Cerebellar nuclear complex (tissue), 1 donor: ENCODE measurements at places on chromosomes 13 and 19.

DNA sequence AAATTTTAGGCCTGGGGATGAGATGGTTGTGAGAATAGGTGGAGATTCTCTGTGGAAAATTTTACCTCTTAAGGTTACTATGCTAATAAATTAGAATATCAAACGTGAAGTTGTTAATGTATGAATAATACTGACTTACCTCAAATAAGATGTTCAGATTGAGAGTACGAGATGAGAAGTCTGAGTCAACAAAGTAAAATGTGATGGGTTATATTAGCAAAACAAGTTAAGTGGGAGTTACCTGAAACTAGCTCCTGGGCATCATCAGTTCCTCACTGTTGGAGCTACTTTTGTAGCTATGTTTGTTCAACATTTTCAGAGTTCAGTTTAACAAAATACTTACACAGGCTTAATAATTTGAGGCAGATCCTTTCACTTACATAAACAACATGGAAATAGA, 108.6 kb downstream of the PIBF1 start:
- DNase-seq, result no peak

- no peak for DNase-seq
Observed at GRCh38 chr19:45484273-45484945, 12.4 kb downstream of the RTN2 start.

DNA sequence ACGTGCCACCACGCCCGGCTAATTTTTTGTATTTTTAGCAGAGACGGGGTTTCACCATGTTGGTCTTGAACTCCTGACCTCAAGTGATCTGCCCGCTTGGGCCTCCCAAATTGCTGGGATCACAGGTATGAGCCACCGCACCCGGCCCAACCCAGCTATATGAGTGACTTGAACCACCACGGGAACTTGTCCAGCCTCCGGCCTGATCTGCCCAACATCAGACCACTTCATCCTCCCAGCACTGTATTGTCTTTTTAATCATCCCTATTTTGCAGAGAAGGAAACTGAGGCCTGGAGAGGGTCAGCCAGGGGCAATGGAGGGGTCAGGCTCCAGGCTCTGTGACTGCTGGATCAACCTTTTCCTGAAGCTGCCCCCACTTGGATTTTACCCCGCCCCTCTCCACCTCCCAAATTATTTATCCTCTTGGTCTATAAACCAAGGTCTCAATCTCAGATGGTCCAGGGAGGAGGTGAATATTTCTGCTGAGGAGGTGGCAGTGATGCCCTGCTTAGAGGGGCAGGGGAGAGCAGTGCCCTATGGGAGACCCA, 893 bp upstream of the PLIN3 start:
- no peak for DNase-seq

- DNase-seq, result no peak
Observed at GRCh38 chr13:97559981-97560380, 126.0 kb downstream of the RAP2A start.

DNA sequence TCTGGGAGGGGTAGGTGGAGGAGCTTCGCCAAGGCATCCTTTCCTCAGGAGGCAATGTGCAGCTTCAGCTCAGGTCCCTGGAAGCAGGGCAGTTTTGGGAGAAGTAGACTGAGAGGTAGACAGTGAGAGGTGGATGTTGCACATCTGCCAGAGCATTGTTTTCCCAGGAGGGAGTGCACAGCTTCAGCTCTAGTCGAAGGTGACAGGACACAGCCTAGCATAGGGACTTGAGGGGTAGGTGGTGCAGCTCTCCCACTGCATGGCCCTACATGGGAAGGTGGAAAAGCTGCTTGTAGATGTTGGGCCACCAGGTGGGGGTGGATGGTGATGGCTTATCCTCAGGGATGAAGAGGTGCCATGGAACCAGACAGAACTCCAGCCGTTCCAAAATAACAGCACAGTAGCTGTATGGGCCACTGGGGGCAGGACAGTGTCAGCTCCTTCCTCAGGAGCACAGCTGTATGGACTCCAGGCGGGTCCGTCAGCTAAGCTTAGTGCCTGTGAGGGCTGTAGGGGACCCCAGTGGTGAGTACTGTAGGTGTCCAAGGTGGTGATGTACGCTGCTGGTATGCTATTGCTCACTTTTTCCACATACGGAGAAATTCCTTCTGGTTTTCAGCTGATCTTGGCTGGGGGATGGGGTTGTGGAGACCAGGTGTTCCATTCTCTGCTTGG, 17.4 kb upstream of the ZNF543 start:
- no peak for DNase-seq

DNA sequence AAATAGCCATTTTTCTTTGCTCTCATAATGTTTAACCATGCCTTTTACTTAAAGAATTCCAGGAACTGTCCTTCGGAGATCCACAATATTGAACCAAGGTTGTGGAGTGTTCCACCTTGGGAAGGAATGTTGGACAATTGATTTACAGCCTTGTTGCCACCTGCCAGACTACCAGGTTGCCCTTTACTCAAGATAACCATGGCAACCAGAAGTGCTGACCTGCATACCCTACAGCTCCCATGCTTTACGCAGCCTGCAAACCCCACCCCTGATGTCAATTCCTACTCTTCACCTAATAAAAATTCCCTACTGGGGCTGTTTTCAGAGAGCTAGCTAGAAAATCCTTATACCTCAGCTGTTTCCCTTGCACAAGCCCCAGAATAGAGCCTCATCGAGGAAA, 151.0 kb upstream of the RXFP2 start:
- DNase-seq, result no peak

DNA sequence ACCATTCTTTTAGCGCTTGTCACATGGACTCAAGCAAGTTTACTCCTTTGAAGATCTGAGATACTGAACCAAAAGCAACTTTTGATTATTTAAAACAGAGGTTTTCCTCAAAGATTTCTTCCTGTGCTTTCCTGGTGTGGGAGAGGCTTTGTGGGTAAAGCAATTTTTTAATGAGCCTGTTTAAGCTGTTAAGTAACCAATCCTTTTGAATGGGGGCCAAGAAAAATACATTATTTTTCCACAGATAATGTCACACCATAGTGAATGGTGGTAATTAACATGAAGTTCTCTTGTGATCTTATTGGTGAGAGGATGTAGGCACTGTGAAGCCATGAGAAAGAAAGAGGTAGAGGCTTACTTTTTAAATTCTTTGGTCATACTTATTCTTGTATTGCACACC, 55.8 kb upstream of the OBI1 start:
- no peak for DNase-seq

DNA sequence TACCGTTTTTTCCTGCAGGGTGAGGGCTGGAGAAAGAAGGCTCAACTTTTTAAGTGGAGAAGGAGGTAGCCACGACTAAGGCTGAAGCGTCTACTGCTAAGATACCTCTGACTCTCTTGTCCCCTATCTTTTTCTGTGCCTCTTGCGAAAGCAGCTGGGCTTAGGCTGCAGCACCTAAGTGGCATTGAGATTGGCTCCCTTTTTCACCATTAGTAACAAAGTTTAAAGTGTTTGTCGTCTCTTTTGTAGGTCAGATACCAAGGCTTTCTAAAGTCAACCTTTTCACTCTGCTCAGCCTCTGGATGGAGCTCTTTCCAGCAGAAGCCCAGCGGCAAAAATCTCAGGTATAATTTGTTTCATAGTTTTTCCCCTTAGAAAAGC, 887 bp downstream of the CDADC1 start:
- no peak for DNase-seq

- DNase-seq, result no peak
Observed at GRCh38 chr19:46356149-46357055, 9.5 kb downstream of the PPP5C start.

GRCh38 chr13:25864116-25864515, 187.7 kb downstream of the SHISA2 start:
- DNase-seq, result no peak

GRCh38 chr13:46684287-46685001, 112.5 kb downstream of the ESD start:
- no peak for DNase-seq

DNA sequence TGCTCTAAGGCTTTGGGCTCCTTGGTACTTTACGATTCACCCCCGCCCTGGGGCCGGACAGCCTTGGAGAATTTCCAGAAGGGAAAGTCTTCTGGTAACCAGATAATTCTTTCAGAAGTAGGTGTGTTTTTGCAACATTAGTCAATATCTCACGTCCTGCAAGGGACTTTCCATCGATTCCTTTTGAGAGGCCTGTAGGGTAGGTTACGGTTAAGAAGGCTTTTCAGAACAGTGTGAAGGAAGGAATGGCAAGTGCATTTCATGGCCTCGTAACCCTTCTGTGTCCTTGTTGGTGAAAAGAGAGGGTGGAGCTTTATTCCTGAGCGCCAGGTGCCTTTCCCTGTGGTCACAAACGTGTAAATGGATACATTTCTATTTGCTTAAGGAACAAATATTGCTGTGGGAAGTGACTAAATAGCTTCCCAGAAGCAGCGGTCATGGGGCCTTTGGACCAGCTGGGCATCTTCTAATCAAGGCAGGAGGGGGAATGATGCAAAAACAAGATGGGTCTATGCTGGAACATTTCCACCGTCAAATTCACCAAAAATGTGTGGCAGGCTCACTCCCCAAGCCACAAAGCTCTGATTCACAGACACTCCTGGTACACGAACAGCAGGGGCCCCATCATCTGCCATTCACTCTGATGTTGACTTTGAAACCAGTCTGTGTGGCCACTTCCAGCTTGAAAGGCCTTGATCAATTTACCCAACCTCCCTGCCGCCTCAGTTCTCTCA, 99.2 kb downstream of the ANKRD10 start:
- DNase-seq, result no peak

DNA sequence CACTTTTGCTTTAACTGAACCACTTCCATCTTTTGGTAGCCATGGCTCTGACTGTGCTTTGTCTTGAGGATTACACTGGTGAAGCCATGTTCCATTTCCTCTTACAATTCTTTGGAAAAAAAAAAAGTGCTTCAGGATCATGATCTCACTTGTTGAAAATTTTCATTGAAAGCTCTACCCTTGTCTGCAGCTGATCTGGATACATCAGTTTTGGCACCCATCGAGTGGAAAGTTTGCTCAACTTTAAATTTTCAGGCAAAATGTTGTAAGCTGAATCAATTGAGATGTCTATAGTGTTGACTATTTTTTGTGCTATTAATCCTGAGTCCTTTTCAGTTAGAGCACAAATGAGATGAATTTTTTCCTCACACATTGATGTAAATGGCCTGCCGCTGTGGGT, 48.3 kb upstream of the RFXAP start:
- no peak for DNase-seq

DNA sequence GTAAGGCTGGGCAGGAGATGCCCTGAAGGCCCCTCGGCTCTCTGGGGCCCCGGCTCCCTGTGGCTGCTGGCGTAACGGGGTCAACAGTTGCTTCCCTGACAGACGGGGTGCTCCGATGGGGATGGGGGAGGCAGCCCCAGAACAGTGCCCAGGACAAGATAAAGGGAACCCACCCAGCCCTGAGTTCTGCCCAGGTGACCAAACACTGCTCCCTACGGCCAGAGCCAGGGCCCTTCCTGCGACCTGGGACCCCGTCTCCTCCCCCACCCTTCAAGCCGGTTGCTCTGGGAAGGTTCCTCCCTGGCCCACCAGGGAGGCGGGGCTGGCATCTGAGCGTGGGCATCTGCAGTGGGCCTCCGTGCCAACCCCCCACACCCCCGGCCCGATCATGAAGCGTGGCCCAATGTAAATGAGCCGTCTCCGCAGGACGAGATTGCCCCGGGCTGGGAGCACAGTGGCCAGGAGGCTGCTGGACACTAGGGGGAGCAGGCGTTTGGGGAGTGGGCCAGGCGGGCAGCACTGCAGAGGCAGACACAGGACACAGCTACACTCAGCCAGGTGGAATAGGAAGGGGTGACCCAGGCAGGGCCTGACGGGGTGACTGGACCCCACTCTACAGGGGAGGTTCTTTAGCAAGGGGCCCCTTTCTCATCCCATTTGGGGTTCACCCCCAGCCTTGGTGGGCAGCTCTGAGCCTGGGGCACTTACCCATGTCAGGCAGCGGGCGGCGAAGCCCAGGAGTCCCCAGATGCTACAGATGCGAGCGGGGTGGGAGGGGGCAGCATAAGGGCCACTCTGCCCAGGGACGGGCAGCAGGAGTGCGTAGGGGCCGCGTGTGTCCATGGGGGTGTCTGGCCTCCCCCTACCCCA, 1.2 kb upstream of the NKPD1 start:
- DNase-seq, result no peak
